ENCODE measurements at places on chromosomes 7 and 10. TPM values are rescaled to one million over a fixed set of nuclear protein-coding genes. Genes with fewer than 3 reads are reported as not detected.

DNA sequence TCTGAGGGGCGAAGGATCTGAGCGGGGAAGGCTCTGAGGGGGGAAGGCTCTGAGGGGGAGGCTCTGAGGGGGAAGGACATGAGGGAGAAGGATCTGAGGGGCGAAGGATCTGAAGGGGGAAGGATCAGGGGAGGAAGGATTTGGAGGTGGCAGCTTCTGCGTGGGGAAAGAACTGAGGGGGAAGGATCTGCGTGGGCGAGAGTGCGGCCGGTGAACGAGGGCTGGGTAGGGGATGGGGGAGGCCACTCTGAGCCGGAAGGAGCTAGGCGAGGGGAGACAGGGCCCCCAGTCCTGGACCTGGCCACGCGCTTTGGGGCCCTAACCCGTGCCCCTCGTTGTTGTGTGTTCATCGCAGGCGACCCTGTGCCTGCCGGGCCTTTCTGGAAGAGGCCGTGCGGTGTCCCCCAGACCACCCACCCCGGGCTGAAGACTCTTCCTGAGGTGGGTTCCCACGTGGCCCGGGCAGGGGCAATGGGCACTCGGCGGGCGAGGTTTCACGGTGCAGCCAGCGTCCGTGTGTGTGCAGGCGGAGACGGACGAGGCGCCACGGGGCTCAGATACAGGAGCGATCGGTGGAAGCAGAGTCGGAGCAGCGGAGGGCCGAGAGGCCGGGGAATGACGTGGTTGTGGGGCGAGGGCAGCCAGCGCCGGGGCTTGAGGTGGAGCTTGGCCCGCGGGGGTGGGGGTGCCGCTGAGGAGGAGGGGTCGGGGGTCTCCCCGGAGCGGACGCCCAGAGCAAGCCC is 2.0 kb downstream of the CALY start:
- no peak for DNase-seq

DNA sequence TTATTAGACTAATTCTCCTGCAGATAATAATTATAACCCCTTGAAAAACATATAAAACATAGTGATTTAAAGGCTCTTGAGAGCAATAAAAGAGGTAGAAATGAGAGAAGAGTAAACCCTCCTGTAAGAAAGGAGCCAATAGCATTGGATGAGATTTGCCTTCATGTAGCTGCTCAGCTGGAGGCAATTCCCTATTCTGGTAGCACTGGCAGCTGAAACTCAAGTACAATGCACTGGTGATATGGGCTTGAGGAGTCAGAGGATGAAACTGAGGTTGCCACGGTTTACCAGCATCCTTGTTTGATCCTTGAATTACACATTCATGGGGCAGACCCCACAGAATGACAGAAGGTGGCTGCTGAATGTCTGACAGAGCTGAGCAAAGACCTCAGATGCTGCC is 76.4 kb downstream of the CTTNBP2 start:
- DNase-seq, result no peak

- DNase-seq, result no peak
Observed at GRCh38 chr10:5018134-5018533, 14.5 kb upstream of the AKR1C2 start.

- DNase-seq, result no peak
Observed at GRCh38 chr7:46671108-46671769, 750.2 kb upstream of the IGFBP3 start.

DNA sequence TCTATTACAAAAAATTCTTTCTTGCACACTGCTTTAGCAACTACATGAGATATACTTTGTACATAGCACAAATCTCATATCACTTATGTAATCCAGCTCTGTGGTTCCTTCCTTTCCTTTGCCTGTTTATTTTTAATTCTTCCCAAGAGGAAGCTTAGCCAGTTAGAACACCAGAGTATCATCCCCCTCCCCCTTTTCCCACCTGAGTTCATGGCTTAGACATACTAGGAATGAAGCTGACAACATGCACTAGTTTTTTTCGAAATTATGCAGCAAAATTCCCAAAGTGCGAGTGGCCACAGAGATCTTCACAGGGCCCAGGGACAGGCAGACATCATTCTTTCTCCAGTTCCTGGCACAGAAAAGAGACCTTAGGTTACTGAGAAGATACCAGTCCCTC is 17.8 kb downstream of the CAV1 start:
- peak; percentile 57 for DNase-seq

- no peak for DNase-seq
Observed at GRCh38 chr10:127048630-127049029, 143.4 kb downstream of the DOCK1 start.

DNA sequence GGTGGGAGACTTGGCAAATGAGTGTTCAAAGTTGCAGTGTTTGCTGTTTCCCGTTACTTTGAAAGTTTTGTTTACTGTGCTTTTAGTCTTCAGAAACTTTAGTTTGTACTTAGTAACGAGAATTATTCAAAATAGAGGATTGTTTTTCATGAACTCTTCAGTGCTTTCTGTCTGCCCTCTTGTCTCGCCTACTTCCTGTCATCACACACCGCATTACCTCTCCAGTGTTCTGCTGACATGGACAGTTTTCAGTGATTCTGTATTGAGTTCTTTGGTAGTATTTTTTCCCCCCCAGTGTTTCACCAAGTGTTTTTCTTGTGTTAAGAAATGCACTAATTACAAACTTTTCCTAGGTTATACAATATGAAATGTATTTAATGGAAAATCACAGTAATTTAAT is 207.0 kb downstream of the MLLT10 start:
- DNase-seq, result no peak

DNA sequence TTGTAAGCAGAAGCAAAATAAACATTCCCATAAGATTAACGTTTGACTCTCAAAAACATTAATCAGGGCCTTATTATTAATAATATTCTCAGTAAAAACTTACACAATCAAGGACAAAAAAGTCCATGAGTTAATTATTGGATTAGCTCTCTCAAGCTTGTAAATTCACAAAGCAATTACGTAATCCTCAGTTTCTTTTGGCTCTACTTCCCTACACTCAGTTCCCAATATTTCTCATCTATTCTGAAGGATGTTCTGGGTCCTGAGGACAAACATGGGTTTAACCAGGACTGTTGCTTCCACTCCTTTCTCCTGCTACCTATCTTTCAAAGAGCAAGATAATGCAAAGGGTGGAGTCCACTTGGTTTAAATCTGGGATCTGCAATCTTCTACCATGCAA is 15.1 kb downstream of the FBXL13 start:
- no peak for DNase-seq

GRCh38 chr7:96067321-96067720 is 254.6 kb downstream of the SLC25A13 start:
- no peak for DNase-seq

DNA sequence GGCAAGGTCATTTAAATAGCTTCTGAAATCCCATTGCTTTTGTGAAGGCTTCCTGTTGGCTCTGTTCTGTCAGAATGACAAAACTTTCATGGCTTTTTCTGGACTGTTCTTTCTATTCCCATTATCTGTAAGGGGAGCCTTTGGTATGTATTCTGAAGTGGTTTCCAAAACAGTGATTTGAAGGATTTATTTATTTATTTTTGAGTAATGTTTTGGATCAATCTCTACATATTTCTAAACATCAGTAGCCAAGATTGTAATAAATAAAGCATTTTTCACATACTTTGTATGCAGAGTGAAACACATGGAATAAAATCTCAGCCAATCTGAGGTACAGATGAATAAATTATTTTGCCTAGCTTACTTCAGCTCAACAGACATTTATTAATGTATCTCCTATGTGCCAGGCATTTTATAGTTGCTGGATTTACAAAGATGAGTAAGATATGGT is 121.1 kb downstream of the BBS9 start:
- DNase-seq, result peak; percentile 63

GRCh38 chr10:104328646-104328895 is 9.7 kb downstream of the ITPRIP start:
- DNase-seq, result no peak

DNA sequence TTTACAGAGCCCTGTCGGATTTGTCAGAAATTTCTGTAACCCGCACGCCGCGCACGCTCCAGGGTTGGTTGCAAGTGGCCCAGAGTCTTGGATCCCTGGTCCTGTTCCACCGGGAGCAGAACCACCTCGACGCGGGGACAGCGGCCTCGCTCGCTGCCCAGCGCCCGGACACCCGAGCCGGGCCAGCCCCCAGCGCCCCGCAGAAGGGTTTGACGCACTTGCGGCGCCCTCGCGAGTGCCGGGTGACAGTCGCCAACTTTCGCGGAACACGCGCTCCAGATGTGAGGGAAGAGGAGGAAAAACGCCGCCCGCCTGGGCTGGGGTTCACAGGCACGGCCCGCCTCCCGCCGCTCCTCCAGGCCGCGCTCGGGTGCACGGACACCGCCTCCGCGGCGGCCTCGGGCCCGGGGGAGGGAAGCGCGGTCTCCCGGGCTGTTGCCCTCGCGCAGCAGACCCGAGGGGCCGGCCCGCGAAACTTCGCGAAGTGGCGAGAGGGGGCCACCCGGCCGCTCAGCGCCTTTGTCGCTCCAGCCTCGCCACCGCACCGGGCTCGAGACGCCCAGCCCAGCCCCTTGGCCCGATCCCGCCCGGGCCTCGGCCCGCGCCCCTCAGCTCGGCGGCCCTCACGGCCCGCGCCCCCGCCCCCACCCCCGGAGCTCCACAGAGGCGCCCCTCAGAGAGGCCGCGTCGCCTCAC is 514 bp downstream of the RNF216 start:
- DNase-seq, result peak; percentile 20

DNA sequence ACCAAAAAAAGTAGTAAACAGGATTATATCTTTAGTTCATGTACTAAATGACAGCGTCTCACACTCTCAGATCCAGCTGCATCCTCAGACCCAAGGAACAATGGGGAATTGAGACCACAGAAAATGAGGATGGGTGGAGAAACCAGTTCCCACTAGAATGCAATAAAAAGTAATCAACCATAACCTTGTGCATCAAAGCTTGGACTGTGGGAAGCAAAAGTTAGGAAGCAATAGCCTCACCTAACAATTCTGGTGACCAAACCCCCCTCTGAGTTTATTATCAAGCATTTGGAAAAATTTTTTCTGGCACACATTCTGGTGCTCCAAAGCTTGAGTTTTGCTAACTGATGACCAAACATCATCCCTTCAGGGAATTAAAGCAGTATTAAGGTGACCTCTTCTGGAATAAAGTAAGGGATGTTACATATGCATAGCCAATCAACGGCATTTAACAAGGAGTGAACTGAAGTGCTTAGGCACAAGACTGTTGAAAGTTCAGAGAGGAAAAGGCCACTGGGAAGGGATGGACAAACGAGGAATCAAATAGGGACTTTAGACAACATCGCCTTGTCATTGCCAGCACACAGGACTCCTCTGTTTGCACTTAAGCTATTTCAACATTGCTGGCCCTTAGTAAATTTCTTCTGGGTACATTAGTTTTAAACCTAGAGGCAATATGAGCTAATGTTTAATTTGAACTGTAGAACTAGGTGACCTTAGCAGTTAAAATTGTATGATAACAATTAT is 1.2 kb upstream of the MAT1A start:
- DNase-seq, result no peak

- DNase-seq, result peak; percentile 54
Observed at GRCh38 chr10:110456523-110457091, 41.1 kb upstream of the DUSP5 start.

- DNase-seq, result no peak
Observed at GRCh38 chr7:42269161-42269560, 32.2 kb upstream of the GLI3 start.

DNA sequence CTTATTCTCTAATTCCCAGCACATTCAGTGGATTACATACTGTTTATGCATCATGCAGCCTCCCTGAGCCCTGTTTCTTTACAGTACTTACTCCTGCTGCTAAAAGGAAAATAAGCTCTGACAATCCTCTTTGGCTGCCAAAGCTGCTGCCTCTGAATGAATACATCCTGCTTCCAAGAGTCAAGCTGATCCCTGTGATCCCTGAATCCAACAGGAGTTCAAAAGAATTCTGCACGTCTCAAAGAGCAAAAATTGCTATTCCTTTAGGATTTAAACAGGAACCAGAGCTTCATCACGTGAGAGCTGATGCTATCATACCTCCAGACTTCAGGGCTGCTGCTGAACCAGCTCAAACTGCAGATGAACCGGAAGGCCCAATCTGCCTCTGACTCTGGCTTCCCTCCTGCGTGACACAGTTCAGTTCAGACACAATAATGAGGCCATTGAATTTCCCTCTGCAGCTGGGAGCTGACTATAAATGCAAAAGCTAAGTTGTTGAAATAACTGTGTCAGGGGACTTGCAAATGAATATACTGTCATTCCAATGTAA is 851.0 kb upstream of the PHF14 start:
- no peak for DNase-seq

GRCh38 chr10:107275806-107276205 is 111.3 kb upstream of the SORCS1 start:
- DNase-seq, result no peak

DNA sequence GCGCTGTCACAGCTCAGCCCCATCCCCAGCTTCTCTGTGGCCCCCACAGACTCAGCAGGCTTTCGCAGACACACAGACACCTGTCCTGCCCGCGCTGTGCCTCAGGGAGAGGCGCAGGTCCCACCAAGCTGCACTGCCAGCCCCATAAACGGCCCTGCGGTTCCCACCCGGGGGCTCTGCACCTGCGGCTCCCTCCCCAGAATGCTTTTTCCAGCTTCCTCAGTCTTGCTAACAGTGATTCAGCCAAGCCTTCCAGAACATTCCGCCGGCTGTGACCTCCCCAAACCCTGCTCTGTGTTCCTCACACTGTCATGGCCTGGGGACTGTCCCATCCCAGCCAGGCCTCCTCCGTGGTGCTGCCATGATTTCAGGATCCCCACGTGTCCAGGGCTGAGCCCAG is 27.8 kb upstream of the TNRC18 start:
- DNase-seq, result no peak

ARMC3 gene
- not detected for total RNA-seq

LEP gene
- total RNA-seq, result not detected

TMEM130 gene
- total RNA-seq, result 12.7 TPM

LRRN3 gene
- 18.9 TPM for total RNA-seq

TEX47 gene
- not detected for total RNA-seq

REEP3 gene
- 83.2 TPM for total RNA-seq

FXYD4 gene
- total RNA-seq, result not detected

TMEM72 gene
- total RNA-seq, result not detected

SLC25A28 gene
- total RNA-seq, result 20.5 TPM
